ENCODE measurements at places on chromosomes 5 and 9. TPM values are rescaled to one million over a fixed set of nuclear protein-coding genes. Genes with fewer than 3 reads are reported as not detected.

Gene TXN
- 252 TPM for total RNA-seq

Gene PCDHGB6
- 1.5 TPM for total RNA-seq

Gene CDO1
- 1.6 TPM for total RNA-seq

Gene LHX2
- total RNA-seq: not detected

Gene AP3B1
- total RNA-seq: 38.9 TPM

Gene KIF20A
- total RNA-seq: 22.4 TPM

Gene NTRK2
- total RNA-seq: not detected

Data from dermis microvascular lymphatic vessel endothelial cell (primary cell).